ENCODE measurements at places on chromosomes 6 and 20.

DNA sequence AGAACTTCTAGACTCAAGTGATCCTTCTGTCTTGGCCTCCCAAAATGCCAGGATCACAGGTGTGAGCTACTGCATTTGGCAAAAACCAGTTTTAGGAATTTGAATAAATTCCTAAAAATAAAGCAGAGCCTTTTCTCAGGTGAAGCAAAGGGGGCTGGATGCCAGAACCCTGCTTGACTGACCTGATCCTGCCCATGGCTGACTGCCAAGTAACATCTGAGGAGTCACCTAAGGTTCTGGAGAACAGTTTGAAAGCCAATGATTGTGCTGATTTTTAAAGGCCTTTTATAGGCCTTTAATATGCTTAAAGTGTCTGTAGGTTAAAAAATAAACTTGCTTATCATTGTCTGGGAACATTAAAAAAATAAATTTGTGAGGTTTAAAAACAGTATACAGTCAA is 14.1 kb upstream of the ZSCAN12 start:
- DNase-seq: no peak

- DNase-seq: no peak
These were observed 176.9 kb downstream of the UTRN start for GRCh38 chr6:144462058-144462457.

DNA sequence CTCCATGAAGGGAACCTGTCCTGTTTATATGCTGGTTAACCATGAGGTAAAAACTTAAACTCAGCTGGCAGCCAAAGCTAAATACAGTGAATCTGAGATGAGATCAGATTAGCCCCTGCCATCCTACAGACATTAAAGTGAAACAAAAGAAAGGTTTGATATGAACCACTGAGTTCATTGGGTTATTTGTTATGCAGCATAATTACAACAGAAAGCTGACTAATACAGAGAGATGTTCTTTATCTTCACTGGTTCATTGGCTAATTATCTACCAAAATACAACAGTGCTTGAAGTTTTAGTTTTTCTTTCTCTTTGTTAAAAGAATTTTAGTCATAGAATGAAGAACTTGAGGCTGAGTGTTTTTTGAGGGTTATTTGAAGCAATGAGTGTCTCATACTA is 307.6 kb upstream of the FERMT1 start:
- no peak for DNase-seq

DNA sequence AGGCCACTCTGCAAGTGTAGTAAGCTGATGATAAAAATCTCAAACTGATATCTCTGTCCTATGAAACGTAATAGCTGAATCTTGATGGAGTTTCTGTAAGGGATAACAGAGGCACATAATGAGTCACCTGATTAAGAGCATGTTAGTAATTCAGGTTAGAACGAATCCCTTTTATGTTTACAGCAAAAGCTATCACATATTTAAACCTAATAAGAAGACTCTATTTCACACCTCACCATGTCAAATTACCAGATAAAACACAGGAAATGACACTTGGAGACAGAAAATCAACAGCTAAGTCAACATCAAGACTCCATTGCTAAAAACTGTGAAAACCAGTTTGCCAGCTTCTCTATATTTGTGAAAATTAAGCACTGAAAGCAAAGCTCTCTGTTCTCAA is 11.8 kb downstream of the CST7 start:
- no peak for DNase-seq

DNA sequence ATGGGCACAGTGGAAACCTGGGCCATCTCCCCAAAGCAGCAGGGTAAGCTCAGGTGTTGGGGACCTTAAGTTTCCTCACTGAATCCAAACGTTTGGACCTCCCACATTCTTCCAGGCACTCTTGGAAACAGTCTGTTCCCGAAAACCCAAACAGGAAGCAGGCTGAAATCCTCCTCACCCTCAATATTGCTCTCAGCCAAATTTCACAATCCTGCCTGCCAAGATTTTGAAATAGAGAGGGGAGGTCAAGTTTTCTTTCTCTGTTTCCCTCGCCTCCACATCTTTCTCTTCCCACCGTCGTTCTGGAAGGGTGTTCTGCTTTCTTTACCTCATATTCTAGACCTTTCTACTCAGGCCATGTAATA is 392.0 kb upstream of the SASH1 start:
- DNase-seq: no peak

- DNase-seq: no peak
These were observed 380.0 kb upstream of the GJE1 start for GRCh38 chr6:141752677-141753076.

DNA sequence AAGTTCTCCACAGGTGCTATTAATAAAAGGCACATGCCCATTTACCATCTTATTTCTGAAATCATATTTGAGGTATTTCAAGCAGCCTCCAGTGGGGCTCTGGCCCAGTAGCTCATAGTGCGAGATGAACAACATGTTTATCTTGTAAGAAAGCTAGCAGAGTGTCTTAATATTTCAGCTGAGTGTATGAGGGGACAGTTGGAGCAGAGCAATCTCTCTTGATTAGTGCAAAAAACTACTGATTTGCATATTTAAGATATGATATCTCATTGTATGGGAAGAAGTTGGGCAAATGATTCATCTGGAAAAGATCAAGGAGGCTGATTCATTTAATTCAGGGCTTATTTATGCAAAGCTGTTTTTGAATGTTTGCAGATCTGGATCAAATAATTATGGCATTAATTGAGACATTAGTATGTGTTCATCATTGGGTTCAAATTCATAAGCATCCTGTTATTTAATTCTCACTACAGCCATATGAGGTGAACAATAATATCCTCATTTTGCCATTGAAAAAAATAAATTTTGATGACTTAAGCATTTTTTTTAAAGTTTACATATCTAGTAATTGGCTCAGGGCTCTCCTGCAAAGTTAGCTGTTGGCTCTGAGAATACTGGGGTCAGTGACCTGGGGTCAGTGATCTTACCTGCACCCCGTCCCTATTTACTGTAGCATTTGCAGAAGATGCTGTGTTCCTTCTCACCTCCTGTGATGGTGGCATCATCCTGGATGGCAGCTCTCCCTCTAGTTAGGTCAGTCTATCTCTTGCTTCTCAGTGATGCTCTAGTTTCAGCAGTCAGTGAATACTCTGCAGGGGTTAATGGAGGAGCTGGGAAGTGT is 24.1 kb upstream of the GCLC start:
- DNase-seq: no peak

DNA sequence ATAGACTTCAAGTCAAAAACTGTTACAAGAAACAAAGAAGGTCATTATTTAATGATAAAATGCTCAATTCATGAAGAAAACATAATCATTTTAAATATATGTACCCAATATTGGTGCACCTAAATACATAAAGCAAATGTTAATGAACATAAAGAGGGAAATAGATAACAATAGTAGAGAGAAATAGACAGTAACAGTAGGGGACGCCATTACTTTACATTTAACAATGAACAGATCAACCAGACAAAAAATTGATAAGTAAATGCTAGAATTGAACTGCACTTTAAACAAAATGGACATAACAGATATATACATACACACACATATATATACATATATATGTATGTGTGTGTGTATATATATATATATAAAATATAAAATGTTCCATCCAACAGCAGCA is 37.4 kb downstream of the IL22RA2 start:
- no peak for DNase-seq

GRCh38 chr6:132215805-132216204 is 185.5 kb downstream of the MOXD1 start:
- no peak for DNase-seq

- no peak for DNase-seq
These were observed 520.8 kb downstream of the KIF16B start for GRCh38 chr20:16052456-16052855.

DNA sequence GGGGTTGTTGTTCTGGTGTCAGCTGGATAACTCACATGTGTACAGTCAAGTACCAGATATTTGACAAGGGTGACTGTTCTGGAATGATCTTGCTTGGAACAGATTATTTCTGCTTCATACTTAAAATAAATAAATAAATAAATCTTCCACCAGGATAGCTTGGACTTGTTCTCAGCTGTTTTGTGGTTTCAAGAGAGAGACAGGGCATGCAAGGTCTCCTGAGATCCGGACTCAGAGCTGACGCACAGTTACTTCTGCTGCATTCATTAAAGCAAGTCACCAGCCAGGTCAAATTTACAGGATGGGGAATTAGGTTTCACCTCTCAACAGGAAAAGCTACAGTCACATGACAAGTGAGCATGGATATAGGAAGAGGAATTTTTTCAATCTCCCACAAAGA is 285.0 kb upstream of the SPTLC3 start:
- no peak for DNase-seq

GRCh38 chr20:34940081-34940481 is 15.5 kb downstream of the GSS start:
- DNase-seq: no peak

DNA sequence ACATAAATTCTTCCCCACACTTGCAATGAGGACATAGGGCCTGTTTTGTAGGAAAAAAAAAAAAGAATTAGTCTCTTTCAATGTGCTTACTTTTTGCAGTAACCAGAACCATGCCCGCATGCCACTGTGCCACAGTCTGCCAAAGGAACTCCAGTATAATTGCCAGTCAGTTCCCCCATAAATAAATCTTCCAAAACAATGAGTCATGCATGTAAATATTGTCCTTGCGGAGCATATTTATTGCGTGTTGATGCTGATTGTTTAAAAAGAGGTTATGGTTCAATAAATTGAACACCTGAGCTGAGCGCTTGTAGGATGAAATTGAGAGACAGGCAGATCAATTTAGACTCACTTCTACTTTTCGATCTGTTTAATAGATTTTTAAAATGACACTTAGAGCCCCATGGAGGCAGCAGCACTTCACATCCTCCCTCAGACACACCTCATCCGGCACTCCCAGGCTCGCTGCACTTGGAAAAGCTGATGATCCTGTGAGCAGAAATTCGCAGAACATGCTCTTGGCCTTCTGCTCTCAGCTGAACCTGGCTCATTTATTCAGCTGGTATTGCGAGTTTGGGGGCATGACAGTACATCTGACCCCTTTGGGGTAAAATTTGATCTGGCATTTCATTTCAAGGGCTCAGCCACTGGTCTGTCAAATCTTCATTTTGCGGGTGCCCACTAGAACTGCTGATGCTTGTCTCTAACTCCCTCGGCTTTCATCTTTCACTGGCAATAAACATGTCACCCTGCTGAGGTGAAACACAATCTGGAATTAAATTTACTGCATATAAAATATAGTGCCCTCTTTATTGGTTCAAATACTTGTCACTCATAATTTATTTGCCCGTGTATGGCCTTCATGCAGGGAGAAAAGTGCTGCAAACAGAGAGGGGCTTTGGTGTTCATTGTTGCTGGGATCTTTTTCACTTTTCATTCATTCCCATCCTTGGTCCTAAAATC is 371.1 kb upstream of the POU3F2 start:
- DNase-seq: no peak

DNA sequence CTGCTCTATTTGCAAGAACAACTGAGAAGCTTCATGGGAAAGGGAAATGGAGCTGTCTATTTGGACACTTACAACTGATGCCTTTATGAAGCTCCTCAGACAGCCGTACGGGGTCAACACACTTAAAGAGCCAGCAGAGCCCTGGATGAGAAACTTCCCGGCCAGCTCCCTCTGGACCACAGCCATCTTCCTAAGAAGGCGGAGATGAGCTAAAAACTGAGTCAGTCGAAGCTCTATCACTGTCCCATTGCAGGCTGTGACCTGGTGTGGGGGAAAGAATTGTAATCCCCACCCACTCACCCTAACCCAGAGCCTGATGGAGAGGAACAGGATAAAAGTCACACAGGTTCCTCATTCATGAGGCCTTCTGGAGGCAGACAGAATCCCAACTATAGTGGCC is 360.4 kb upstream of the JARID2 start:
- no peak for DNase-seq

DNA sequence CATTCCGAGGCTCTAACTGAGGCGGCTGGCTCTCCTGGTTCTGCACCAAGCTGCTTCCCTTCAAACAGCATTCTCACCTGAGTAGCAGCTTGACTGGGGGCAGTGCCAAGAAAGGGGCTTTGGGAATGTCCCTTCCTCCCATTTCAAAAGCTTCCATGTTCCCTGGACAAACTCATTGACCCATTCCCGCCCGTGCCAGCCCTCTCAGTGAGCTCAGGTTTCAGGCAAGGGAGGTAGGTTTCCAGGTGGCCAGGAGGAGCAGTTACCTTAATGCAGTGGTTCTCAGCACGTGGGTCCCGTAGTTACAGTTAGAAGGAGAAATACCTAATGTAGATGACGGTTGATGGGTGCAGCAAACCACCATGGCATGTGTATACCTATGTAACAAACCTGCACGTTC is 135.2 kb downstream of the ELOVL4 start:
- DNase-seq: no peak

DNA sequence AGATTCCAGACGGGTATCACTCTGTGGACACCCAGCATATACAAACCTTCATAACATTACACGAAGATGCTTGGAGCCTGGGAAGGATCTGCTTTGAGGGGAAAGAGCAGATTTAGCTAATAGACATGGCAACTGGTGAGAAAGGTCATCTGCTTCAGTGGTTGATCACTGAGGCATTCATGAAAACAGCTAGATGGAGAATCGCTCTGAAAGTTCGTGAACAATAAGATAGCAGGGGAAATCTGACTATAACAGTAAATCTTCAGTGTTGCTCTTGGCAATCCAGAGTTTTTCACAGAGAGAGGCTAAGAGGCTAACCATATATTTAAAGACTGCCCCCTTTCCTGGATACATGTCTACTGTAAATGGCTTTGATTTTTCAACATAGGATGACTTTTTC is 245.3 kb downstream of the FARS2 start:
- peak; percentile 20 for DNase-seq

DNA sequence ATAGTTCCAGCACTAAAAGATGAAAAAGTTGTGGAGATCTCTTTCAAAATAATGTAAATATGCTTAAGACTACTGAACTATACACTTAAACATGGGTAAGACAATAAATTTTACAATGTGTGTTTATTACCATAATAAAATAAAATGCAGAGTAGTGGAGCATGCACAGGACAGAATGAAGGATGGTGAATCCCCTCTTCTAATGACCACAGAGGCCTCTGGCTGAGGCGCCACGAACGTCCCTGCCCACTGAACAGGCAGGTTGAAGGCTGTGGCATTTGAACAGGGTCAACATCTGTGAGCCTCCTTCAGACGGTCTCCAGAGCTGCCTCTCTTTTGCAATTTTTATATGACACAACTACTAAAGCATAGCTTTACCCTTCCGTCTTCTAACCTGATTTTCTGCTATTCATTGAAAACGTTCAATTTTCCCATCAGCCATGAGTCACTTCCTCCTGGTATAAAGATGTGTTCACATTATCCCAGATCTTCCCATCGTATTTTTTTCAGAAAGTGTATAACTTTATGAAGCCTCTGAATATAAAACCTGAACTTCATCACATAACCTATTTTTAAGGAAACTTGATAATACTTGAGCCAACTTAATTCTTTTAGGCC is 37.8 kb downstream of the ADGRF4 start:
- no peak for DNase-seq

DNA sequence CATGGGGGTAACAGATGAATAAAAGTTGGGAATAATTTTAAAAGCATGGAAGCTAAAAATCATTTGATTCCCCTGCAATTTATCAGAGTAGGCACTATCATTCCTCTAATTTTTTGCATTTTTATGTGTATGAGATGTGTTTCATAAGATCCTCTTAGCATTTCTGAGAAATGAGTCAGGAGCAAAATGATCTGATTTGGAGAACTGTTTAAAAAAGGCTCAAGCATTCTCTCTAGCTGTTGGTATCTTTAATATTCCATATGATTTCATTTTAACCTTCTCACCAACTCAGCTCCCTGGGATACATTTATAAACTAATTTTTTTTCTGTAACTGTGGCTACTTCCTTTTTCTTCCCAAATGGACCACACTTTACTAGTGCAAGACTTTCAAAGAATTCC is 60.9 kb downstream of the MCHR2 start:
- DNase-seq: no peak

All from GM10248 (cell line).